ENCODE measurements at places on chromosomes 11 and 22. TPM values are rescaled to one million over a fixed set of nuclear protein-coding genes. Genes with fewer than 3 reads are reported as not detected.

DNA sequence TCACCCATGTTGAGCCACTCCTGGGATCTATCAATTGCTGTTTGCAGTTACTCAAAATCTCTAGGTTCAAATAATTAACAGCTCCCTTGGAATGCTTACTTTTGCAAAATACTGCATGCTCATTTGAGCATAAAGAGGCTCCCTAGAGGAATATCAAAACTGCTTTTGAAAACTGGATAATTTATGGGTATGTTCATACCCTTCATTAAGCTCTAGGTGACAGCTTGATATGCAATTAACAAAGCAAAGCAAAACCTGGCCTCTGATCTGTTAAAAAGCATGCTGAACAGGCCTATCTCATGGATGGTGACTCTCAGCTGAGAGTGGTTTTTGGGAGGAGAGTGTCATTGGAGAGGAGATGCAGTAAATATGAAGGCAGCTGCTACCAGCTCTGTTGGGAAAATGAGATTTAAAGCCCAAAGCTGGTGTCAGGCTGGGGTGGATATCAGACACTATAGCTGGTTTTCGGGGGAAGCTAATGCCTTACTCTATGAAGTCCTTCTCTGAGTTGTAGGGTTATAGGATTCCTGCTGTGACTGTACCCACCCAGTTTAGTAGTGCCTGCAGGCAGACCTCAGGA lies 110.9 kb downstream of the RASSF10 start:
- no peak for DNase-seq

DNA sequence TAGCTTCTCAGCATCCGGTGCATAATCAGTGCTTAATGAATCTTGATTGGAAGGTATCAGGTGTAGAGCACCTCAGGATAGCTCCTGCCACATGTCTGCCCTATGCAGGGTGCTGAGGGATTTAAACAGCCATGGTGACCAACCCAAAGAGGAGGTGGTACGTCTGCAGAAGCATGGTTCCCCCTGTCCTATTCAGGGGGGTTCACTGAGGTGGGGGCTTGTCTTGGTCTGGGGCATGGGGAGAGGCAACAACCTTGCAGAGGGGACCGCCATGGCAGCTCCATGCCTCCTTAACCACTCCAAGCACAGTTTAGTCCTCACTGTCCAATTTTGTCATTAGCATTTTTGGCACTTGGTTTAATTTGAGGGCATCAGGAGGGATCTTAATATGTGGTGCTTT lies 24.9 kb downstream of the UBE2L3 start:
- no peak for DNase-seq

TIGD3 gene
- 7.1 TPM for polyA plus RNA-seq

DNA sequence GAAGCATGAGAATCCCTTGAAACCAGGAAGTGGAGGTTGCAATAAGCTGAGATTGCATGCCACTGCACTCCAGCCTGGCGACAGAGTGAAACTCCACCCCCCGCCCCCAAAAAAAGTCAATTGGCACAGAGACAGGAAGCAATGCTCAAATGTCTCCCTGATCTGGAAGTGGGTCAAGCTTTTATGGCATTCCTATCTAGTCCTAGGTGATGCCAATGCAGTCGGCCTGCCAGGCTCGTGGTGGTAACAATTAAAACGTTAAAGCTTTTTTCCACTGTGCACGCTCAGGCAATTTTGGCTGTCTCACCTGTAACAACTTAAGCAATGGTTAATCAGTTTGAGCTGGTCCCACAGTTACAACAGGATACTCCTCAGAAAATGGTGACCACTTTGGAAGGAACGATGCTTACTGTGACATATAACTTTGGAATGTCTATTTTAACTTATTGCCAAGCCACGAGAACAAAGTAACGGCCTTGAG lies 18.9 kb upstream of the PISD start:
- no peak for DNase-seq

DNA sequence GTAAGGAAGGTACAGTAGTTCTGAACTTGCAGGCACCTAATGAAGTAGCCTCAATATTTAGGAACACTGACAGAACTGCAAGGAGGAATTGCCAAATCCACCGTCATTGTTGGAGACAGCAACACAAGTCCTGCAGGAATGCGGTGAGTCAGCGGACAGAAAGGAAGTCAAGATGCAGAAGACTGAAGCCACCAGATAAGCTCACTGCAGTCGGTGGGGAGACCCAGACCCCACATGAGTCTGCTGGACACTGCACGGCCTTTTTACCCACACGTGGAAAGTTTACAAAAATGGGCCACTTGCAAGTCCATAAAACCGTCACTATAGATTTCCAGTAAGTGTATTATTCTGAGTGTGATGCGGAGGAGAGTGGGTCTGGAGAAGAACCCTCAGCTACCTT lies 1471.6 kb downstream of the TBC1D22A start:
- DNase-seq = no peak
